ENCODE measurements at places on chromosomes 6 and 20. TPM values are rescaled to one million over a fixed set of nuclear protein-coding genes. Genes with fewer than 3 reads are reported as not detected.
A peak's percentile ranks its signal among the peaks of the same experiment; 100 is the strongest.

The MAVS gene
- 17.0 TPM for total RNA-seq

The HECA gene
- total RNA-seq, result 45.4 TPM

The KCNK5 gene
- total RNA-seq, result 25.0 TPM

The NNAT gene
- 0.47 TPM for total RNA-seq

The ERVFRD-1 gene
- not detected for total RNA-seq

The INSM1 gene
- total RNA-seq, result 0.99 TPM

The PNPLA1 gene
- not detected for total RNA-seq

The MRAP2 gene
- not detected for total RNA-seq

The CALHM5 gene
- total RNA-seq, result not detected

The TGM3 gene
- not detected for total RNA-seq

The RAET1E gene
- not detected for total RNA-seq

The C20orf202 gene
- not detected for total RNA-seq

The DEF6 gene
- 97.1 TPM for total RNA-seq

The FLRT3 gene
- not detected for total RNA-seq

The ZBTB12 gene
- 1.8 TPM for total RNA-seq

The ZC3H12D gene
- 37.7 TPM for total RNA-seq

GRCh38 chr6:159152782-159153181, 16.4 kb upstream of the FNDC1 start:
- peaks cover 2% of the 10 kb centered on the region for H3K4me1 ChIP-seq
- H3K36me3 ChIP-seq, result peaks cover 2% of the 10 kb centered on the region
- no peak for DNase-seq

DNA sequence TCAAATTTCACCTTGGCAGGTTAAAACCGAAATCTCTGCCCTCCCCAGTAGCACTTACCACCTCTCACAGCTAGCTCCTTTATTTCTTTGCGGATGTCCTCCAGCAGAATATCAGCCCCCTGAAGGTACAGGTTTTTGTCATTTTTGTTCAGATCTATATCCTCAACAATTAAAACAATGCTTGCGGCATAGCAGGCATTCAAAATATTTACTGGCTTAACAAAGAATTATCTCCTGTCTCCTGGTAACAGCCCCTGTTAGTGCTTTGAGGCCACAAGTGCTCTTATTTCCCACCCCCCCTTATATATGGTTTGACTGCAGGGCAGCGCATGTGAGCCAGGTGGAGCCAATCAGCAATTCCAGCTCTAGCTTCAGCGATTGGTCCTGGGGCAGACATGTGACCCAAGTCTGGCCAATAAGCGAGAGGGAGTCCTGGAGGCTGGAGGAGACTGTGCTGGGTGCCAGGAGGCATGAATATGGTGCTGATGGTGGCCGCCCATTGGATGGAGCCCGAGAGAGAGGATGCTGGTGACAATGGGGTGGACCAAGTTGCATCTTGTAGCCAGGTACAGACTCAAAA, 21.0 kb downstream of the SULF2 start:
- no peaks in the 10 kb centered on the region for H3K36me3 ChIP-seq
- H3K27me3 ChIP-seq, result peaks cover 3% of the 10 kb centered on the region
- no peaks in the 10 kb centered on the region for H3K4me1 ChIP-seq
- DNase-seq, result peak; percentile 9
- no peak overlapping the region for H3K27ac ChIP-seq
- H3K4me3 ChIP-seq, result no peak overlapping the region

- H3K27me3 ChIP-seq, result peaks cover 2% of the 10 kb centered on the region
- H3K36me3 ChIP-seq, result no peaks in the 10 kb centered on the region
- no peaks in the 10 kb centered on the region for H3K4me1 ChIP-seq
- H3K4me3 ChIP-seq, result no peak overlapping the region
- no peak for DNase-seq
- H3K27ac ChIP-seq, result no peak overlapping the region
Measured at GRCh38 chr20:2162125-2162822, 60.6 kb downstream of the STK35 start.

DNA sequence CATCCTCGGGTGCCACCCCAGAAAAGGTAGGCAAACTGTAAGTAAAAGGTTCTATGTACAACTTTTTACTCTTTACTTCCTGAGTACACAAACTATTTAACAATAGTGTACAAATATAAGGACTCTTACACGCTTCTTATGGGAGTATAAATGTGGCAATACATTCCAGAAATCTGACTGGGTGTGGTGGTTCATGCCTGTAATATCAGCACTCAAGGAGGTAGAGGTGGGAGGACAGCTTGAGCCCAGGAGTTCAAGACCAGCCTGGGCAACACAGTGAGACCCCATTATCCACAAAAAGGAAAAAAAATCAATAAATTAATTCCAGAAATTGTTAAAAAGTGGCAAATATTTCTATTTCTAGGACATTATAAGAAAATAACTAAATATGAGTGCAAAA, 48.9 kb downstream of the PIGU start:
- H3K4me3 ChIP-seq, result no peak overlapping the region
- peaks cover 22% of the 10 kb centered on the region for H3K36me3 ChIP-seq
- peaks cover 6% of the 10 kb centered on the region for H3K4me1 ChIP-seq
- H3K27me3 ChIP-seq, result no peaks in the 10 kb centered on the region
- no peak for DNase-seq
- no peak overlapping the region for H3K27ac ChIP-seq

DNA sequence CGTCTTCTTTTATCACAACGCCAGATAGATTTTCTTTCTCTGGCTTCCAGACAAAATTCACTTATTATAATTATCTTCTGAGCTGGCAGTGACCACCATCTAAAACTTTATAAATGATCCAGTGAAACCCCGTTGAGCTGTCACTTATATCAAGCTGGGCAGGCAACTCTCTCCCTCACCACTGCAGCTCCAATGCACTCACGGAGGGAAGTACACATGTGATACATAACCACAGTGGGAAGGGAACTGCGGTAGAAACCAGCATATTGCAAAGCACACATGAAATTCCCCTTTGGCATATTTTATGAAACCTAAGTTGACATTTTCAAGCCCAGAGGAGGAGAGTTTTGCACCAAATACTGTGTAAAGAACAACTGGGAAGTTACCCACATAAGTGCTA, 536.9 kb downstream of the HACE1 start:
- no peak for DNase-seq
- H3K27ac ChIP-seq, result no peak overlapping the region
- H3K4me1 ChIP-seq, result no peaks in the 10 kb centered on the region
- no peaks in the 10 kb centered on the region for H3K27me3 ChIP-seq
- H3K36me3 ChIP-seq, result no peaks in the 10 kb centered on the region

DNA sequence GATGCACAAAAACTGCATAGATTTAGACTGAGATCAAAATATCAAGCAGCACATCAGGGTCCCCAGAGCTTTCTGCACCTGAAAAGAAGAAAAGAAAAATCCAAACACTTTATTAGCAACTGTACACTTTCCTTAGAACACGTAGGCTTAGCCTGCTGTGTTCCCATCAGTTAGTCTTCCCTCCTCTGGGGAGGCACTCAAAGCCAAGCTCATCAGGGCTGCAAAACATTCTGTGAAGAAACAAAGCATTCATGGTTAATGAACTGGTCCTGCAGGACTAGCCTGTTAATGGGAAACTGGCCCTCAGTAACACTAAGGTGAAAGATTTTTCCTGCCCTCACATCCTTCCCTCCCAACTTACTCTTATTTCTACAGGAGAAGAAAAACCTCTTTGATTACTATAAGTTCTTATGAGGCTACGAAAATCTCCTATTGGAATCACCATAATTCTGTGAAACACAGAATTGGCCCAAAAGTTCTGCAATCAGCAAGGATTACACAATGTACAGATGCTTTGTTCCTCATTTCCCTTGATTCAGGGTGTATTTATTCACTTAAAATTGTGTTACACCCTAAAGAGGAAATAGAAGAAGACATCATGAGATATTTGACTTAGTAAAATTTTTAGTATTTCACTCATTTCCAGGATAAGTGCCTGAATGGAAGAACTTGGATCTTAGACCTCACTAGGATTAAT, 901.0 kb upstream of the MAP3K7 start:
- H3K4me3 ChIP-seq, result no peak overlapping the region
- H3K4me1 ChIP-seq, result no peaks in the 10 kb centered on the region
- no peaks in the 10 kb centered on the region for H3K27me3 ChIP-seq
- H3K27ac ChIP-seq, result no peak overlapping the region
- DNase-seq, result no peak

GRCh38 chr6:160881148-160881808, 110.3 kb upstream of the MAP3K4 start:
- no peak overlapping the region for H3K4me3 ChIP-seq
- H3K36me3 ChIP-seq, result no peaks in the 10 kb centered on the region
- H3K4me1 ChIP-seq, result no peaks in the 10 kb centered on the region
- DNase-seq, result no peak
- no peak overlapping the region for H3K27ac ChIP-seq

GRCh38 chr6:168678077-168678476, 237.1 kb downstream of the SMOC2 start:
- H3K4me1 ChIP-seq, result no peaks in the 10 kb centered on the region
- no peak for DNase-seq
- H3K36me3 ChIP-seq, result no peaks in the 10 kb centered on the region
- H3K27ac ChIP-seq, result no peak overlapping the region
- H3K27me3 ChIP-seq, result peaks cover 4% of the 10 kb centered on the region

DNA sequence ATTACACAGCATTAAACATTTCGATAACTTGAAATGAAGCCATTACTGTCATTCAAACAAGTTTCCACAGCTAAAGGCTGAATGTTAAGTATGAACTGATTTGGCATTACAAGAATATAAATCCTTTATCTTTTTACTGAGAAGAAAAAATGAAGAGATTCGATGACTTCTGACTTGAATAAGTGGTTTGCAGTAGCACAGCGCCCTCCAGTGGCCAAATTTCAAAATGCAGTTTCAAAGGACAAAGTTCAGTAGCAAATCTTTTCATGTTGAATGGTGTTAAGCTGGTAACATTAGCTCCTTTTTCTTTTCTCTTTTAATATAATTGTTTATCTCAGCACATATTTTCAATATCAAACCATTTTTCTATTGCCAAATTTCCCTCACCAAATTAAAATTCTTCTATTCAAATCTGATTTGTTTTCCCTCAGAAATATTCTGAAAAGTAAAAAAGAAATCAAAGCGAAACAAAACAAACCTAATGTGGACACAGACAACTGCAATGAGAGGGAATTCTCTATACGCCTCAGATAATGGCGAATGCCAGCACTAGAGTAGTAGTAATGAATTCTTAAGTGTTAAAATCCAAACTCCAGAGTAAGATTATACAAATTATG, 145.7 kb downstream of the BTBD9 start:
- H3K4me3 ChIP-seq, result no peak overlapping the region
- H3K27me3 ChIP-seq, result no peaks in the 10 kb centered on the region
- DNase-seq, result peak; percentile 92
- H3K4me1 ChIP-seq, result peaks cover 3% of the 10 kb centered on the region
- no peaks in the 10 kb centered on the region for H3K36me3 ChIP-seq

DNA sequence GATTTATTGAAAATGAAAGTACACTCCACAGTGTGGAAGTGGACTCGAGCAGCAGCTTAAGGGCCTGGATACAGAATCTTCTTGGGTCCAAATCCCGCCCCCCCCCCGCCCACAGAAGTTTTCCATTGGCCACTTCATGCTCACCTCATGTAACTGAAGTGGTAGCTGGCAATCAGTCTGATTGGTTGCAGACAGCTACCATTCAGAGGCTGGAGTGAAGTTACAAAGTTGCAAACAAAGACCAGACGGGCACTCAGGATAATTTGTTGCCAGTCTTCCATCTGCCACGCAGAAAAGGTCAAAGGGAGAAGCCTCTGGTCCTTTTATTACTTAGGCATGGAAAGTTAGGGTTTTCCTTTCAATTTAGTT, 25.8 kb upstream of the FABP7 start:
- peaks cover 39% of the 10 kb centered on the region for H3K4me1 ChIP-seq
- DNase-seq, result no peak
- no peaks in the 10 kb centered on the region for H3K27me3 ChIP-seq
- no peaks in the 10 kb centered on the region for H3K36me3 ChIP-seq
- H3K4me3 ChIP-seq, result no peak overlapping the region

DNA sequence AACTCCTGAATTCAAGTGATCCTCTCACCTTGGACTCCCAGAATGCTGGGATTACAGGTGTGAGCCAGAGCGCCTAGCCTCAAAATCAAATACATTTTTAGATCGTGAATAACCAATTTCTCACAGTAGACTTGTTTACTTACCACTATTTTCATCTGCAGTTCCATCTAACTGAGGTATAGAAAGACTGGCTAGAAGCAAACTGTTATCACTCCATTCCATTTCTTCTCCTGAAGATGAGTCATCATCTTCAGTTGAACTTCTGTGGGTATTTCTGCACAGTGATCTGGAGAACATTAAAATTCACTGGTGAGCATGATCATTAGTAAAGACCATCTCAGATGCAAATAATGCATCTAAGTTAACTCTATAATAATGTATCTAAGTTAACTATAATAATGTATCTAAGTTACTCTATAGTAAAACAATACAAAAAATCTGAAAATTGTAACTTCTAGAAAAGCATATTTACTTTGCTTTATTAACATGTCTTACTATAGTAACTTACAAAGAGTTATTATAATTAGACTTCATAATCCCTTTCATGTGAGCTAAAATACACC, 105.4 kb downstream of the REV3L start:
- H3K36me3 ChIP-seq, result peaks cover 38% of the 10 kb centered on the region
- no peak overlapping the region for H3K4me3 ChIP-seq
- no peaks in the 10 kb centered on the region for H3K4me1 ChIP-seq
- no peaks in the 10 kb centered on the region for H3K27me3 ChIP-seq
- H3K27ac ChIP-seq, result no peak overlapping the region

- peaks cover 9% of the 10 kb centered on the region for H3K4me1 ChIP-seq
- no peaks in the 10 kb centered on the region for H3K27me3 ChIP-seq
- DNase-seq, result no peak
- H3K27ac ChIP-seq, result no peak overlapping the region
Measured at GRCh38 chr6:30900863-30901417, 7.1 kb upstream of the GTF2H4 start.

- H3K4me1 ChIP-seq, result peaks cover 6% of the 10 kb centered on the region
- H3K27me3 ChIP-seq, result no peaks in the 10 kb centered on the region
- no peak for DNase-seq
- H3K27ac ChIP-seq, result no peak overlapping the region
Measured at GRCh38 chr6:73085443-73085871, 139.8 kb downstream of the KHDC1L start.

GRCh38 chr20:34915131-34915530, 38.7 kb downstream of the ACSS2 start:
- no peak overlapping the region for H3K27ac ChIP-seq
- H3K4me3 ChIP-seq, result no peak overlapping the region
- H3K36me3 ChIP-seq, result peaks cover 1% of the 10 kb centered on the region
- H3K27me3 ChIP-seq, result no peaks in the 10 kb centered on the region

- H3K27me3 ChIP-seq, result no peaks in the 10 kb centered on the region
- peak overlapping the region; percentile 89 for H3K4me3 ChIP-seq
- H3K4me1 ChIP-seq, result peaks cover 40% of the 10 kb centered on the region
- H3K27ac ChIP-seq, result peak overlapping the region; percentile 98
Measured at GRCh38 chr6:7389162-7389450, 436 bp downstream of the CAGE1 start.

GRCh38 chr6:29553268-29554057, 6.1 kb downstream of the UBD start:
- peaks cover 15% of the 10 kb centered on the region for H3K4me1 ChIP-seq
- peak; percentile 43 for DNase-seq
- H3K4me3 ChIP-seq, result peak overlapping the region; percentile 42

DNA sequence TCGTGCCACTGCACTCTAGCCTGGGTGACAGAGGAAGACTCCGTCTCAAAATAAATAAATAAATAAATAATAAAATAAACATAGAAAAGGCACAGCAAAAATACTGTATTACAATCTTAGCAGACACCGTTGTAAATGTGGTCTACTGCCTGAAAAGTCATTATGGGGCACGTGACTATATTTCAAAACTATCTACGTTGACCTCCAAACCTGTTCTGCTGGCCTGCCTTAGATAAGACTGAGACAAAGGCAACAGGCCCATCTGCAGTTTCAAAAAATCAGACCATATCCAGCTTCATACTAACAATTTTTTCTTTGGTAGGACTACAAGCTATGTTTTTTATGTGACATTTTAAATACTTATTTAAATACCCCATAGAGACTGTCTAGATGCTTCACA, 59.1 kb downstream of the AGPAT4 start:
- no peak overlapping the region for H3K4me3 ChIP-seq
- H3K27me3 ChIP-seq, result no peaks in the 10 kb centered on the region
- DNase-seq, result no peak
- H3K36me3 ChIP-seq, result peaks cover 7% of the 10 kb centered on the region

All from activated CD8-positive, alpha-beta T cell treated with anti-CD3 and anti-CD28 coated beads for 36 hours (primary cell).